ENCODE measurements at places on chromosomes 3 and 15.

DNA sequence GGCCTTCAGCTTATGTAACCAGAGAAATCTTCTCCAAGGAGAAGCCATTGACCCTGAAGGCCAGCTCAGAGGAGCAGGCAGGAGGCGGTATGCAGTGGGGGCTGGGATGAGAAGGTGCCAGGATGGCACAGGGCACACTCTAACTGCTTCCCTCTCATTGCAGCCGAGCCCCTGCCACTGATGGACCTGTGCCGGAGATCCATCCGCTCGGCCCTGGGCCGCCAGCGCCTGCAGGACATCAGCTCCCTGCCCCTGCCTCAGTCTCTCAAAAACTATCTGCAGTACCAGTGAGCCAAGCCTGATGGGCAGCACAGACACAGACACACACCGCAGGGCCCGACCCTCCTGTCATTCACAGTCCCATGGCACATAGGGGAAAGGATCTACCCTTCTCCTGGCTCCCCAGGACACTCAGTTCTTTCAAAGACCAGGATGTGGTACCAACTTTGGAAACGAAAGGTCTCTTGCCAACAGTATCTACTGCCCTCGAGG is 84.6 kb upstream of the PXYLP1 start:
- no peak for DNase-seq

GRCh38 chr3:70546679-70547078 is 234.2 kb upstream of the MDFIC2 start:
- no peak for DNase-seq

DNA sequence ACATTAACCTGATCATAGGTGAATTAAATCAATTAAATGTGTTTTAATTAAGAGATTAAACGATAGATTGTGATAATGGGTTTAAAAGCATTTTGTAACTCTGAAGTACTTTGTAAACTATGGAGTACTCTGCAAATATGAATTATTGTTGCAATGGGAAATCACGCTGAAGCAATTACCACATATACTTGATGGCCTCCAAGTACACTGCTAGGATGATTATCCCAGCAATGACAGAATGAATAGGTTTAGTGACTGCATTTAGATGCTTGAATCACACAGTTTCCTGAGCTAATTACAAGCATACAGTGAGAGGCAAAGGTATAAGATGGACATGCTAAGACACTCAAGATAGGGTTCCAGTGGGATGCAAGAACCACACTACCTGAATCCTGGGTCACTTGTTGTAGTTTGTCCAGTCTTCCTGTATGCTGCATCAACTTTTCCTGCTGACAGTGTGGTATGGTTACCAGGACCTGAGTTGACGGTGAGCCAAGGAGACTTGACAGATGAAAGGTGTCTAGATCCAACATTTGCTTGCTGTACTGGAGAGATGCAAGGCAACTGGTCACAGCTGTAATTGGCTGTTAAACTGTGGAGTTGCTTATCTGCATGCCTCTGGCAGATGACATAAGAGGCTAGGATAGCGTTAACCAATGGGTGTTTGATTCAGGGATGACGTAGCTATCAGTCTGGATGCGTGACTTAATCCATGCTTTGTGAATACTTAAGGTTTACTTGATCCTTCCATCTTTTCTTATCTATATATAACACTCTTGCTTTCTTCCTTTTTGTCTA is 38.0 kb downstream of the RNF13 start:
- no peak for DNase-seq

GRCh38 chr15:74274470-74275038 is 38.4 kb downstream of the CCDC33 start:
- no peak for DNase-seq

- DNase-seq, result no peak
These were observed 61.9 kb downstream of the CRYBG3 start for GRCh38 chr3:97883736-97884135.

- DNase-seq, result no peak
These were observed 308.6 kb downstream of the CLSTN2 start for GRCh38 chr3:140243575-140243974.

GRCh38 chr3:169665264-169666075 is 2.0 kb upstream of the MECOM start:
- DNase-seq, result no peak

- DNase-seq, result no peak
These were observed 627.1 kb downstream of the NAALADL2 start for GRCh38 chr3:175486255-175486654.

Measured in HL-60 (cell line).